Epithelial cell of alveolus of lung (primary cell): ENCODE measurements at places on chromosomes 7 and 10. TPM values are rescaled to one million over a fixed set of nuclear protein-coding genes. Genes with fewer than 3 reads are reported as not detected.

Gene MYPN
- total RNA-seq: 0.13 and 0.32 TPM in 2 replicates

Gene CYP26C1
- total RNA-seq: 0.13 TPM in 1 of 2 replicates, not detected in the other

Gene FRMPD2
- 0.13 TPM in 1 of 2 replicates, not detected in the other for total RNA-seq

Gene C10orf62
- not detected in 2 replicates for total RNA-seq

Gene SORBS1
- total RNA-seq: 0.16 and 0.39 TPM in 2 replicates

Gene FKBP6
- not detected in 2 replicates for total RNA-seq

Gene WEE2
- total RNA-seq: not detected in 2 replicates

Gene PRSS37
- total RNA-seq: not detected in 2 replicates

Gene CDHR3
- 3.4 TPM in 1 of 2 replicates, not detected in the other for total RNA-seq

Gene DGKI
- total RNA-seq: 0.40 and 3.9 TPM in 2 replicates

Gene SOSTDC1
- 0.39 and 1.1 TPM in 2 replicates for total RNA-seq

Gene IRF5
- 0.39 TPM in 1 of 2 replicates, not detected in the other for total RNA-seq

Gene GIMAP5
- total RNA-seq: 0.13 TPM in 1 of 2 replicates, not detected in the other

Gene HECW1
- 0.32 and 1.8 TPM in 2 replicates for total RNA-seq

Gene MSMB
- not detected in 2 replicates for total RNA-seq

Gene TSPAN33
- total RNA-seq: 0.13 and 1.0 TPM in 2 replicates

Gene RARRES2
- 44.9 and 377 TPM in 2 replicates for total RNA-seq

Gene NOM1
- total RNA-seq: 6.3 and 9.3 TPM in 2 replicates

Gene STAG3
- total RNA-seq: 0.16 and 0.91 TPM in 2 replicates

Gene HTRA1
- 93.3 and 208 TPM in 2 replicates for total RNA-seq

Gene ANKRD61
- total RNA-seq: 0.08 and 0.39 TPM in 2 replicates

Gene BMI1
- total RNA-seq: 23.1 and 52.5 TPM in 2 replicates

Gene MEOX2
- 0.13 and 59.3 TPM in 2 replicates for total RNA-seq

Gene FEZF1
- not detected in 2 replicates for total RNA-seq

Gene PKD2L1
- total RNA-seq: not detected in 2 replicates

Gene ATOH7
- 0.13 and 0.48 TPM in 2 replicates for total RNA-seq

Gene SPAM1
- not detected in 2 replicates for total RNA-seq

Gene HKDC1
- 0.13 TPM in 1 of 2 replicates, not detected in the other for total RNA-seq

Gene VIPR2
- total RNA-seq: 2.1 TPM in 1 of 2 replicates, not detected in the other

Gene SLC16A9
- total RNA-seq: 0.91 and 1.7 TPM in 2 replicates

Gene AIMP2
- total RNA-seq: 40.4 and 74.5 TPM in 2 replicates

Gene CCDC3
- 2.6 and 4.7 TPM in 2 replicates for total RNA-seq

Gene OR2A7
- total RNA-seq: 0.13 and 0.56 TPM in 2 replicates

Gene UNCX
- not detected in 2 replicates for total RNA-seq

Gene SLC12A9
- total RNA-seq: 16.4 and 23.3 TPM in 2 replicates

Gene ACADSB
- 2.8 and 6.1 TPM in 2 replicates for total RNA-seq
